ENCODE measurements at places on chromosomes 16 and 17.

DNA sequence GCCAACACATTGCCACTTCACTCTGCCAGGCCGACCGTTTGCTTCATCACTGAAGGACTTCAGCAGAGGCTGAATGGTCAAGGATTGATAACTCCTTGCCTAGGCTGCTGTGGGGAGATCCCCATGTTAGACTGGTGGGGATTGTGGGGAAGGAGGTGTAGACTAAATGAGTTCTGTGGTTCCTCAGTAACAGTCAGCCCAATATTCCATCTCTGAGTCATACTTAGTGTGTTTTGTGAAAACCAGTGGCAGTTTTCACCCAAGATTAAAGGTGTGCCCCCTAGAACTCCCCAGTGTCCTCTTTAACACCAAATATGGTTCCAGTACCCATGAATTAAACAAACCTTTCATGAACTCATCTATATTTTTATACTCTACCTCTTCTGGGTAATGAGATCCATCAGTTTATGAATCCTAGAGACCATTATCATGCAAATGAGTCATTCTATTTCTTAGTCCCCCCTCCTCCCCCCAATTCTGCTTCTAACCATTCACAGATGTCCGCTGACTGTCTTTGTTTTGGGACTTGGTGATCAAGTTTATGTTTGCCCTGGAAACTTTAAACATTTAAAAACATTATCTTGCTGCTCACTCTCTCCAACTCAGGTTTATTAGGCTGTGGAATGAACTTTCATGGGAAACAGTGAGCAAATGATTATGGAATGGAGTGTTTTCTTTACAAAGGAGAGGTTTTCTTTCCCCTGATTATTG, 66.8 kb upstream of the GAS7 start:
- DNase-seq: no peak

DNA sequence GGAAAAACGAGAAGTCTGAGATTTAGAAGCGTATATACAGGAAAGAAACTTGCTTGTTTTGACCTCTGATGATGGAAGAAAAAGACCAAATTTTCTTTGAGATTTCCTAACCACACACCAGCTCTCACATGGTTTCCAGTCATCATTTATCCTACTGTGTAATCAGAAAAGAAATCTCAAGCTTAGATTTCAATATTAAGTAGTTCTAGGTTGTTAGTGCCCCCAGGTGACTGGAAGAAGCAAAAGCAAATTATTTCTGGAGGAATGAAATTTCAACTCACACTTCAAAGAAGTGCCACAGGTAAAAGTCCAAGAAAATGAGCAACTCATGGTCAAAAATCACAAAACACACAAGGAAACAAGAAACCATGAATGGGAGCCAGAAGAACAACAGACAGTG, 51.8 kb upstream of the KDM6B start:
- DNase-seq: no peak

DNA sequence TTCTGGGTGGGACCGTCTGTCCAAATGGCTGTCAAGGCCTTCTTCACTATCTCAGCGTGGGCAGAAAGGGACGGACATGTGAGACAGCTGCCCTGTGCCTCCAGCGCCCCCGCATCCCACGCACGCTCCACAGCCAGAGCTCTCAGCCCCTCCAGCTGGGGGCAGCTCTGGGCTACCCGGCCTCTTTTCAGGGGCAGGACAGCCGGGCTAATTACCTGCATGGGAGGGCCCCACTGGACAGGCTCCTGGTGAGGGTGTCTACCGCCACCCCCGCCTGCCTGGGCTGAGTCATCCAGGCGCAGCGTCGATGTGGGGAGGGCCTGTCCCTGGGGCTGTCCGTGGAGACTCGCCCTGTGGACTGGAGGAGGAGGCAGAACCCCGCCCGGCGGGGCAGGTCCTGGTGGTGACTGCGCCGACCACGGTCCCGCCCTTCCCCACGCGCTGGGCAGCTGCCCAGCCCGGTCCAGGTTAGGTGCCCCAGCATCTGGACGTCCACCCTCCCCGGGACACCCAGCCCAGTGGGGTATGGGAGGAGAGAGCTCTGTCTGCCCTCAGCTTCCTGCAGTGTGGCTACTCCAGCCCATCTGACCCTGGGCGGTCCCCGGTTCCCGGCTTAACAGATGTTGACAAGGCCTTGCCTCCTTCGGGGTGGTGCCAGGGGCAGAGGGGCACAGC, 5.9 kb upstream of the METRNL start:
- no peak for DNase-seq

GRCh38 chr17:79054200-79054960, 20.2 kb upstream of the ENGASE start:
- DNase-seq: no peak

DNA sequence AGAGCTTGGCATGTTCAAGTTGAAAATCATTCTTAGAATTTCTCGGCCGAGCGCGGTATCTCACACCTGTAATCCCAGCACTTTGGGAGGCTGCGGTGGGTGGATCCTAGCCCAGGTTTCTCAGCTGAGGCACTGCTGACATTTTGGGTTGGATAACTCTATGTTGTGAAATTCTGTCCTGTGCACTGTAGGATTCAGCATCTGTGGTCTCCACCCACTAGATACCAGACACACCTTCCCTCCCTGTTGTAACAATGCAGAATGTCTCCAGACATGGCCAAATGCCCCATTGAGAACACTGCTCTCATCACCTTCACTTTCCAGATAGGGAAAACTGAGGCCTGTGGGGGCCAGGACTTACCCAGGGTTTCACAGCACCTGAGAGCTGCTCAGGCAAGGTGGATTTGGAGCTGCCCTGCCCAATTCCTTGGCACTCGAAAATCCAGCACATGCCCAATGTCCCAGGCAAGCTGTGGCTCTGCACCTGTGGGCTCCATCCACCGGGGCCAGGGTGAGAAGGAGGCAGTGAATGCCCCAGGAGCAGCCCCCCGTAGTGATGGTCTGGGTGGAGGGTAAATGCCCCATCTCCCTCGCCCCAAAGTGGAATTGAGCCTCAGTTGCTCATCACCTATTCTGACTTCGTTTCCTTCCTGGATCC, 20.2 kb upstream of the TVP23A start:
- DNase-seq: no peak
